ENCODE measurements at places on chromosomes 5 and 9.

GRCh38 chr5:107980923-107981692, 310.4 kb upstream of the EFNA5 start:
- no peak for DNase-seq

DNA sequence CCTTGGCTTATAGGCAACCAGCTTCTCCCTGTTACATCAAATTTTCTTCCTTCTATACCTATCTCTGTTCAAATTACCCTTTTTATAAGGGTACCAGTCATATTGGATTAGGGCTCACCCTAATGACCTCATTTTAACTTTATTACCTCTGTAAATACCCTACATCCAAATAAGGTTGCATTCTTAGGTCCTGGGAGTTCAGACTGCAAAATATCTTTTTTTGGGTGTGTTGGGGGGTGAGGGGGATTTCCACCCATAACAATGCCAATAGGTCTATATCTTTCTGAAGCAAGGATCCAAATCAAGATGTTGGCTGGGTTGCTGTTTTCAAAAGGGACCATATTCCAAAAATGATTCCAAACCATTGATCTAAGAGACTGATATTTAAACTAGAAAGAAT, 141.7 kb downstream of the XRCC4 start:
- no peak for DNase-seq

DNA sequence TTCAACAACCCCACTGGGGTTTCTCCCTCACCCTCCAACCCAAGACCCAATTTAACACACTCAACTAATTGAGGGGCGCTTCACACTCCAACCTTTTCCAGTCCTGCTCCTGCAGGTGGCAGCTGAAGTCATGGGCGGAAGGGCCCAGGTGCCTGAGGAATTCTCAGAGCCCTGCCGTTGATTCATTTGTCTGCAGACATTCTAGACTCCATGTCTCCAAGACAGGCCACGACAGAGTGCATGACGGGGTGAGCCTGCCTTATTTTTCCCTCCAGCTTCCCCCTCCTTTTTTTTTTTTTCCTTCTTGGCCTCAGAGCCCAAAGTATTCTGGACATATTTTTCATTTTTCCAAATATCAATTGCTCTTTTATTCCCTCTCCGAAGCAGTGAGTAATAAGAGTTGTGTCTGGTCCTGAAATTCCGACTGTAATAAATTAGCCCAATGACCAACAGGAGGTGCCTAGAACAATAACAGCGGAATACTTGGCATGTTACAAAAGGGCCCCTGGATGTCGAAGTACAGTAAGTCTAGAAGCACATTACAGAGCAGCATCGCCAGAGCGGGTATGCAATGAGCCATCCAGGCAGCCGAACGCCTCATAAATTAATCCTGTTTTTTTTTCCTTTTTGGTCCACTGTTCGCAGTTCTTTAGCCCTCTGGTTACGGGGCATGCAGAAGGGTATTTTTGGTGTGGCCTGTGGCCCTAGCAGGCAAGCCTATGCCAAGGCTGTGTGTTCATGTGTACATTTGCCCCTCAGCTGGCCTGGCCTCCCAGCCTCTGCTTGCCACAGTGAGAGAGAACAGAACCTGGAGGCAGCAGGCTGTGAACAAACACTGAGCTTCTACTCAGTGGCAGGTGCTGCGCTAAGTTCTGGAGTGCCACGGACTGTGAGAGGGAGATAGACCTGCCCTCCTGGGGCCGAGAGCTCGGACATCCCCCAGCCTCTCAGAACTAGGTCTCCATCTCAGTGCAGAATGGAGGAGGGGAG, 8.6 kb upstream of the SMIM23 start:
- DNase-seq = no peak

DNA sequence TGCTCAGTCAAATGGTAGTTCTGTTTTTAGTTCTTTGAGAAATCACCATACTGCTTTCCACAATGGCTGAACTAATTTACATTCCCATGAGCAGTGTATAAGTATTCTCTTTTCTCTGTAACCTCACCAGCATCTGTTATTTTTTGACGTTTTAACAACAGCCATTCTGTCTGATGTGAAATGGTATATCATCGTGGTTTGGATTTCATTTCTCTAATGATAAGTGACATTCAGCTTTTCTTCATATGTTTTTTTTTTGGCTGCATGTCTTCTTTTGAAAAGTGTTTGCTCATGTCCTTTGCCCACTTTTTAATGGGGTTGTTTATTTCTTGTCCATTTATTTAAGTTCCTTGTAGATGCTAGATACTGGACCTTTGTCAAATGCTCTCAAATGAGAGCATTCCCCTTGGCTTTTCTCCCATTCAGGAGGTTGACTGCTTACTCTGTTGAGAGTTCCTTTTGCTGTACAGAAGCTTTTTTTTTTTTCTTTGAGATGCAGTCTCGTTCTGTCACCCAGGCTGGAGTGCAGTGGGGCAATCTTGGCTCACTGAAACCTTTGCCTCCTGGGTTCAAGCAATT, 58.7 kb upstream of the RGMB start:
- DNase-seq = no peak

DNA sequence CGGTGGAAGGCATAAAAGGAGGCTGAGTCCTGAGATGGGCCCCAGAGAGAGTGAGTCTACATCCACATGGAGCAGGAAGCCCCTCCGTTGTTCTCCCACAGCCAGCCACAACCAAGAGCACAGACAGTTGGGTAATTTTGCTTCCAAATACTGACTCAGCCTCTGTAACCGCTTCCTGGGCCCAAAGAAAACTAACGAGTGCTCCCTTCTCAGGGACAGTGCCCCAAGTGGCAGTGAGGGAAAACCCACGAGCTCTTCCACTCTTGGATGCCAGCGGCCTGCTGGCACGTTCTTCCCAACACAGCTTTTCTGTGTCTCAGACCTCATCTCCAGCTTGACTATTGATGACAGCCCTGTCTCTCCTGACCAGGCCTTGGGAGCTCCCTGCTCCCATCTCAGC, 207.6 kb downstream of the FSTL4 start:
- DNase-seq = no peak

DNA sequence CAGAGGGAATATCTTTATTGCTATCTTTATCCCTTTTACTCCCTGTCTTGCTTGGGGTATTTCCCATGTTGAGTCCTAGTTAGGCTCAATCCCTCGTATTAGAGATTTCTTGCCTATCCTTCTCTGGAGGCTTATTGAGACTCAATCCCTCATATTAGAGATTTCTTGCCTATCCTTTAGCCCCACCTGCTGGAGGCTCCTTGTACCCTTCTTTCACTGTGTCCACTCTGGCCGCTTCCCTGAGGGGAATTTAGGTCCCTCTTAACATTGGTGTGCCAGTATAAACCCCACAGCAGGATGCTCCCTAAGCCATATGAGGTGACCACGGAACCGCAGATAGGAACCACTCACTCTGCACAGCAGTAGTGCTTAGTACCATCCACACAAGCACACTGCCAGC, 110.7 kb upstream of the MAMDC2 start:
- DNase-seq = no peak

DNA sequence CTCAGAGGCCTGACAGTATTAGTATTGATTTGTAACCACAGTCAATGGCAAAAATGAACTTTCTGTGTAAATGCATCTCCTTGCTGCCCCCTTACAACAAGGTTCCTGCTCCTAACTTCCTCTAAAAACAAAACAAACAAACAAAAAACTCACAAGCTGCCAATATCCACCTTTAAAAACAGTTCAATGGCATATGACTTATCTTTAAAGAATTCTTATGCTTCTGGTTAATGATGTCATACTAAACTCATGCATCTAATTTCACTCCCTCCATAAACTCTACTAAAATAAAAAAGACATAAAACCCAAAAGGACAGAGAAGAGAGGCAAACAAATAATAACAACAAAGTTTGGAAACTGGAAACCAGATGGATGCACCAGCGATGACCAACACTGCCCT, 9.0 kb upstream of the OR1N1 start:
- DNase-seq = no peak

Data from Panc1 (cell line).